ENCODE measurements at places on chromosomes 13 and 19.

DNA sequence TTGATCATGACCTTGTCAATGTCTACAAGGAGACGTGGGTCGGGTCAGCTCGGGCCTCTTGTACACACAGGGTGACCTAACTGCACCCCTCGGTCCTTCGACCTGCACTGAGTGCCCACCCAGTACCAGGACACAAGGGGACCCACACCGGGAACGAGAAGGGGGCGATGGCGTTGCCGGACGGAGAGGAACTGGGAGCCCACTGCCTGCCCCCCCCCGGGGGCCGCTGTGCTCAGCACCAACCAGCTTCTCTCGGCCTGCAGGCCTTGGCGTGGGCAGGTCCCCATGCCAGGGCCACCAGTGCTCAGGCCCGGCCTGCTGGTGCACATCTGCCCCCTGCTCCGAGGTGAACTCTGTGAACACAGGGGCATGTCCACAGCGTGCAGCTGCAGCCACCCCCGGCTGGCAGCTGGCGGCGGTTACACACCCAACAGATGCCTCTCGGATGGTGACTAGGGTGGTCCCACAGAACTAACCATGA lies 14.1 kb downstream of the CFD start:
- no peak for DNase-seq

DNA sequence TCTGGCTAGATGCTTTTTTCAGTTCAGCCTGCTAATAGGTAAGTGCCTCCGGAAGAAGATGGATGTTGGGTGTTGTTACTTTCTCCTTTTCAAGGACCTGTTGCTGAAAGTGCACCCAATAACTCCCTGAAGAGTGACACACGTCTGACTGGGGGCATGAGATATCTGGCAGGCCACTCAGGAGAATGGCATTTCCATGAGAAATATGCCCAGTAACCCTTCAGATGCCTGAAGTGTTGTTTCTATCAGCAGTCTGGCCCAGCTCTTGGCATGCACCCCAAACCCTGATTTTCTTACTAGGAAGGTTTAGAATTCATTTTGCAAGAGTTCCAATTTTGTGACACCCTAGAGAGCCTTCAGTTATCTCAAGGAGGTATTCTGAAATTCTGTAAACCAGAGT lies 71.5 kb downstream of the ARHGAP35 start:
- no peak for DNase-seq

- no peak for DNase-seq
These were observed 34.6 kb downstream of the MYH14 start for GRCh38 chr19:50238043-50238442.

DNA sequence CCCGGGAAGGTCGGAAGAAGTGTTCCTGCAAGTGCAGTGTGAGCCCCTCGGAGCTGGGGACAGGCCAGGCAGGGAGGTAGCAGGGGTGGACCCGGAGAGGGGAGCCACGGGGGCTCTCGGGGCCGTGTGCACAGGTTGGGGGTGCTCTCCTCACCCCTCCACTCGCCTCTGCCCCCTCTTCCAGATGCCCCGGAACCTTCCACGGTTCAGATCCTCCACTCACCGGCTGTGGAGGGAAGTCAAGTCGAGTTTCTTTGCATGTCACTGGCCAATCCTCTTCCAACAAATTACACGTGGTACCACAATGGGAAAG lies 9.0 kb downstream of the CD22 start:
- DNase-seq = no peak

GRCh38 chr19:43372462-43372861 lies 19.0 kb downstream of the CD177 start:
- DNase-seq = no peak

- no peak for DNase-seq
These were observed 2.8 kb upstream of the KCNN1 start for GRCh38 chr19:17963936-17964691.

DNA sequence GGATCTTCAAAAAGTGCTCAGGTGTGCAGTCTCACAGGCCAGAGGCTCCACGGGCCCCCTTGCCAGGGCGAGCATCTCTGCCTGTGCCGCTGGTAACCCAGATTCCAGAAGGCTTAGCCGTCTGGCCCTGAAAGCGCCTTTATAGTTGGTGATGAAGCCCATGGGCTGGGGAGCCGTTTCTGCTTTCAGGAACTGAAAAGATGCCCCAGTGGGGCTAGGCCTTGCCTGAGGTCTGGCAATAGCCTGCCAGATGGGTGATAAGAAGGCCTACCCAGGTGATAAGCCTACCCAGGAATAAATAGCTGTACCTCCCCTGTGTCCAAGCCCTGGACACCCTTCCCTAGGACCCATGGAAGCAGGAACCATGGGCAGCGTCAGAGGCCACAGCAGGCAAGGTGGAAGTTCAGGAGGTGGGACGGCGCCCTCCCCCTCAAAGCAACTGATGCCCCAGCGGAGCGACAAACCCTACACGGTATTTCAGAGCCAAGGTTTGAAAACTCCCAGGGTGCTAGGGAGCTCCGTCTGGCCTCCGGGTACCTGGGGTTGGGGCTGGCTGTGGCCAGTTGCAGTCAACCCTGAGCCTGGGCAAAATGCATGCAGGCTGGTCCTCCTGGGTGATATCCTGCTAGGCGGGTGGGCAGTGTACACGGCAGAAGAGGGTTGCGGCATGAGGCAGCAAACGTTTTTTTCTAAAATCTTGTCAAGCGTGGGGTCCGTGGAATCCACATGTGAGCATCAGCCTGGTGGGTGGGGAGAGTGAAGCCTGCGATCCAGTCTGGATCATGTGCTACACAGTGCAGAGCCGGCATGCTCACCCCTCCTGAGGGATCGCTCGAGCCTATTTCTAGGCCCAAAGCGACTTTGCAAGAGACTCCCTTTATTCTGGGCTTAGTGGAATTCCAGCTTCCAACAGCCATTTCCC lies 45.3 kb downstream of the ACTN4 start:
- no peak for DNase-seq

GRCh38 chr13:86788616-86789015 lies 882.6 kb upstream of the SLITRK5 start:
- DNase-seq = no peak

DNA sequence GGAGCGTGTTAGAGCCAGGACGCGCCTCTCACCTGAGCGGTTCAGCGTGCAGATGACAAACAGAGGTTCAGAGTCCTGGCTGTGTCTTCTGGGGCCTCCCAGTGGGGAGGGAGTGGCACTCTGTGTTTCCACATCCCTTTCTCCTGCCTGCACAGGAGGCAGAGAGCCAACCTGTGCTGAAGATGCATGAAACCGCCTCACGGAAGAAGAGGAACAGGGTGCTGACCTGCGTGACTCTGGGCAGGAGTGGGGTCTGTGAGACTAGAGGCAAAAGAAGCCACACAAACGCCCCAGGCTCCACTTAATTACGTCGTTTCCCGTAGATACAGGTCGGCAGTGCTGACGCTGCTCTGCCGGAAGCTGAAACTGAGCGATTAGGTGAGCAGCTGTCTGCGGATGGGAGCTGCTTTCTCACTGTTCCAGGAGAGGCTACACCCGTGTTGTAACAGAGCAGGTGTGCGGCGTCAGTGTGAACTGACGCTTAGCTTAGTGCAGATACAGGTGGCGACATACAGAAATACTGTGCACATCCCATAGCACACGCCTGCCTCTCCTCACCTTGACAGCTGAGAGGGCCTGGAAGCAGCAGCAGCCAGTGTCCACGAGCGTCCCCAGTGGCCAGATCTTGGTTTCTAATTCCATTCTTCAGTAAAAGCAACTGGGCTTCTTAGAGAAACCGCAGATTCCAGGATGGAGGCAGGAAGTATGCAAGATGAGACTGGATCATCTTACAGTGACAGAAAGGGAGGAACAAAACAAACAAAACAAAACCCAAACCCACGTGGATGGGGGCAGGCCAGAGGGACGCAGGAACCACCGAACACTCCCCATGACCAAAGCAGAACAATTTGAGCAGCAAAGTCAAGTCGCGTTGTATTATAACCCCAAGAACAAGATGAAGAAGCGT lies 37.7 kb upstream of the MCF2L start:
- peak; percentile 68 for DNase-seq

DNA sequence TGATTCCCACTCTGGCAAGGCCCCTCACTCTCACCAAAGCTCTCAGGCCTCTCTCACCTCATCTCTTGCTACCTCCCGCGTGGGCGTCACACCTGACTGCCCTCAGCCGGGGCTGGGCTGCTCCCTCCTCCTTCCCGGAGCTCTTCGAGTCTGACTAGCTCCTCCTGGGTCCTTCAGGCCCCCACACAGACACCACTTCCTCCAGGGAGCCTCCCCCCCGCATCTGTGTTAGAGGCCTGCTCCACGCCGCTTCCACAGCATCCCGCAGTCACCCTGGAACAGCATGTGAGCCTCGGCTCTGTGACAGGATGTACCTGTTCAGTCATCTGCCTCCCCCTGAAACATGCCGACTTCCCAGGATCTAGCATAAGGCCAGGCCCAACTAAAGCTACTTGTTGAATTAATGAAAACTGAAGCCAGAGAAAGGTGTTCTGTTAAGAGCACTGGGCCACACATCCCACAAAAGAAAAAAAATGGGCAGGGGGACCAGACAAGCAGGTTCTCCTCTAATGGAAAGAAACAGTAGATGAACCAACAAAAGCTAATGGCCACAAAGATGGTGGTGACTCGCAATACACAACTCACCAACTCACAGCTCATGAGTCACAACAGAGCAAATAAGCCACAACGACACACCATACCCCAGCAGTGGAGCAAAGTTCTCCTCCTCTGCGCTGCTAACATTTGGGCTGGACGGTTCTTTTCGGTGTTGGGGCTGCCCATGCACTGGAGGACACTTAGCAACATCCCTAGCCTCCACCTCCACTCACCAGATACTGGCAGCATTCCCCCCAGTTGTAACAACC lies 3.0 kb downstream of the PPP6R1 start:
- no peak for DNase-seq

DNA sequence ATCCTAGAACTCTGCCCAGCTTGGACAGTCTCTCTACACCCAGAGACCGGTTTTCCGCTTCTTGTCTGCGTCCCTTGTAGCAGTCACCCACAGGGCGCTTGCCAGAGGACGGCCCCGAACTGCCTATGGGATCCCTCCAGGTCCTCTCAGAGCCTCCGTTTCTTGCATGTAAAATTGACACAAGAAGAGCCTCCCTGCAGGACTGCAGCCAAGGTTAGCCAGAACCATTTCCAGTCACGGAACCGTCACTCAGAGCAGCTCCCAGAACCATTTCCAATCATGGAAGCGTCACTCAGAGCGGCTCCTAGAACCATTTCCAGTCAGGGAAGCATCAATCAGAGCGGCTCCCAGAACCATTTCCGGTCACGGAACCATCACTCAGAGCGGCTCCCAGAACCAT lies 65.5 kb downstream of the ATP11A start:
- no peak for DNase-seq

DNA sequence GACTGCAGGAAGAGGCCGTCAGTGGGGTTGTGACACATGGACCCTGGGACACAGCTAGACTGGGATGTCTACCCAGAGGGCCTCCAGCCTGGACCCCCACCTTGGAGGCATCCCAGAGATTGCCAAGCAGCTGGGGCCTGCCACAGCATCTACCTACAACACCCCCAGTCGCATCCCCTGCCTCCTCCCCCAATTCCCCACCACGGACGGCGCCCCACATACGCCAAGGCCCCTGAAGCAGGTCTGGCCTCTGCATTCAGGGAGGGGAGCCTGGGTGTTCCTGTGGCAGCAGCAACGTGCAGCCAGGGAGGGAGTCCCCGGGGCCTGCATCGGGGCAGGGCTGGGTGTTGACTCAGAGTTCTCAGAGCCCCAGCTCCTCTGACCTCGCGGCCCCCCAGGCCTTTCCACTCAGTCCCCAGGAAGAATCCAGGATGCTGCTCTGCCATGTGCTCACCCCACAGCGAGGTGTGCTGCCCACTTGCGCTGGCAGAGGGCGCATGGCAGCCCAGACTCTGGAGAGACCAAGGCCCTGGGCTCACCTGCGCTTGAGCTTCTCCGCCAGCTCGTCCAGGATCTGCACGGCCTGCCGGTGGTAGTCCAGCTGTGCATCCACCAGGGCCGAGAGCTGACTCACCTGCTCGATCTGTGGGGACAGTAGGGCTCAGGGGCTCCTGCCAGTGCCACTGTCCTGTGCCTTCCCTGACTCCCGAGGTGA lies 19.6 kb downstream of the MPND start:
- no peak for DNase-seq

DNA sequence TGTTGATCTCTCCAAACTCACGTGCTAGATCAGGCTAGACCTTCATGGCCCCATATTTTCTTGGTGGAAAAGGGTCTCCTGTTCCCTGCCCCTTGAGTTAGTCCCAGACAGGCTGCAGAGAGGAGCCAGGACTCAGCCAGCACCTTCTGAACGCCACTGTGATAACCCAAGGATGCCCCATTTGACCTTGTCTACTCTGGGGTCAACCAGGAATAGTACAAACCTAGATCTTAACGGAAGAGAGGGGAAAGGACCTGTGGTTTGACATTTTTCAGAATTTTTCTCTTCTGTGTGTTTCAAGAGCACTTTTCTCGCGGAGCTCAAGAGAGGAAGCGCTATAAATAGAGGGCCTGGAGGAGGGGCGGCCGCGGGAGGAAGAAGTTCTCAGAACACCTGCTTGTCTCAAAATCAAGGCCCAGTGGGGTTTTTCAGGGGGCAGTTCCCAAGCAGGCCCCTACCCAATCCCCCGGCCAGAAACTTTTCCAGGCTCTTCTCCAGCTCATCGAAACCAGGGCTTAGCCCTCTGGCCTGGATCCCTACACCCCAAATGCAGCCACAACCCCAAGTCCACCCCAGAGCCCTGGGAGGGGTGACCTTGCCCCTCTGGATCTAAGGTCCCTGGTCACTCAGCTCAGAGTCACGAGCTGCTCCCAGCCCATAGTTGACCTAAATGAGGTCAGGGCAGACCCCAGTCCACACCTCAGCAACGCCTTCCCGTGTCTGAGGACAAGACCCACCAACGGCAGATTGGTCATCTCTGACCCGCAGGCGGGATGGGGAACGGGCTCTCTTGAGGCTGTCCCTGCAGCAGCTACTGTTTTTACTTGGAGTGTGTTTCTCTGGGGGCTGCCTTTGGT lies 75.6 kb upstream of the TM9SF2 start:
- no peak for DNase-seq

DNA sequence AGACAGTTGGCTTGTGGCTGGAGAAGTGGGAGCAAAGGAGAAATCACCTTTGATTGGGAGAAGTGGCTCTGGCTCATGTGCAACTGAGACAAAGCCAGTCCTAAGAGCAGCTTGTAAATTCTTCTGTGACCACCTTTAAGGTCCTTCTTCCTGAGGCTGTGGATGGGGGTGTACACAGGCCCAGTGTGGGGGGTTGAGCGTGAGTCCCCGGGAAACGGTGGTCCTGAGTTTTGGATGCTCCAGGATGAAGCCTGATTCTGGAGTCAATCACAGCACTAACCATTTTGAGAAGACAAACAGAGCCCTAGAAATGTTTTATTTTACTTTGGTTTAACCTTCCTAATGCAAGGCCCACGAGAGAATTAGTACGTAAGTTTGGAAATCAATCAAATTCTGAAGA lies 3.9 kb upstream of the CEBPA start:
- DNase-seq = no peak

Measured in NCI-H1436 (cell line).